Cardiac fibroblast (primary cell): ENCODE measurements at places on chromosomes 7 and 10.

DNA sequence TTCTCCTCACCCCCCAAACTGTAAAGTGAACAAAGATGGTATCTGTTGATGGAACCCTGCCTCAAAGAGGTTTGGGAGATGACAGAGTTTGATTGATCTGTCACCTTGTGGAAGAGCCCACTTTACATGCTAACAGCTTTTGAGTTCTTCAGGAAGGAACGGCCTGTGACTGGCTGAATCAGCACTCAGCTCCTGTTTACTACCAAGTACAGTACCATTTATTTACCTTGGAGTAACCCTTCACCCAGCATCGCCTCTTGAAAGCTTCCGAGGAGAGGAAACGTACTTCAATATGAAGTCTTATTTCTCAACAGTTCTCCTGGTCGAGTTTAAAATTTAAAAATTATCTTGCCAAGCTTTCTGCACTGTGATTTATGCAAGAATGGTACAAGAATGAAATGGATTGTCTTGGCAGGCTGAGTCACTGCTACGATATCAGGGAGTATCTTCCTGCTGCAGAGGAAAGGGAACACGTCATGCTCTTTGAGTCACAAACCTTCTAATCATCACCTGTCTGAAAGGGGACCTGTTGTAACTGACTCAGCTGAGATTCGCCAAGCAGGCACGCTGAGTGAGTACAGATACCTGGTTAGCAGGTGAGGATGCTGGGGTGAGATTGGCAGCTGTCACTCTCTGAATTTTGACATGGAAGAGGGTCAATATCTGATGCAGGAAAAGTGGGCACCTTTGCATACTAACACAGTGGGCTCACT, 30.1 kb downstream of the KLF6 start:
- DNase-seq = peak; percentile 97

GRCh38 chr10:94397549-94398370, 4.6 kb upstream of the TBC1D12 start:
- DNase-seq = peak; percentile 53

GRCh38 chr10:123772645-123773508, 106.7 kb downstream of the GPR26 start:
- no peak for DNase-seq

GRCh38 chr10:69004821-69005220, 16.2 kb downstream of the KIFBP start:
- DNase-seq = peak; percentile 81

GRCh38 chr10:129279446-129280154, 187.4 kb upstream of the MGMT start:
- DNase-seq = no peak

DNA sequence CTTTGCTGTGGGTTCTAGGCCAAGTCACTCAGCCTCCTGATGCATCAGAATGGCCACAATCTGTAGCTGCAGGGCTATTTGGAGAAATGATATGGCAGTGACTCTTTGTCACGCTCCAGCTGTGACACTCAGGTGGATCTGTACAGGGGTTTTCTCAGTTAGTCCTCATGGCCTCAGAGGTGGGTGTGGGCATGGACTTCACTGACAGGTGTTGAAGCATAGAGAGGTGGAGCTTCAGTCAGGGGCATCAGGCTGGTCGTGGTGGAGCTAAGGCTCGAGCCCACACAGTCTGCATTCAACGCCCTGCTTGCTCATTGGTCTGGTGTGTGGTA, 21.2 kb downstream of the PALD1 start:
- DNase-seq = no peak

DNA sequence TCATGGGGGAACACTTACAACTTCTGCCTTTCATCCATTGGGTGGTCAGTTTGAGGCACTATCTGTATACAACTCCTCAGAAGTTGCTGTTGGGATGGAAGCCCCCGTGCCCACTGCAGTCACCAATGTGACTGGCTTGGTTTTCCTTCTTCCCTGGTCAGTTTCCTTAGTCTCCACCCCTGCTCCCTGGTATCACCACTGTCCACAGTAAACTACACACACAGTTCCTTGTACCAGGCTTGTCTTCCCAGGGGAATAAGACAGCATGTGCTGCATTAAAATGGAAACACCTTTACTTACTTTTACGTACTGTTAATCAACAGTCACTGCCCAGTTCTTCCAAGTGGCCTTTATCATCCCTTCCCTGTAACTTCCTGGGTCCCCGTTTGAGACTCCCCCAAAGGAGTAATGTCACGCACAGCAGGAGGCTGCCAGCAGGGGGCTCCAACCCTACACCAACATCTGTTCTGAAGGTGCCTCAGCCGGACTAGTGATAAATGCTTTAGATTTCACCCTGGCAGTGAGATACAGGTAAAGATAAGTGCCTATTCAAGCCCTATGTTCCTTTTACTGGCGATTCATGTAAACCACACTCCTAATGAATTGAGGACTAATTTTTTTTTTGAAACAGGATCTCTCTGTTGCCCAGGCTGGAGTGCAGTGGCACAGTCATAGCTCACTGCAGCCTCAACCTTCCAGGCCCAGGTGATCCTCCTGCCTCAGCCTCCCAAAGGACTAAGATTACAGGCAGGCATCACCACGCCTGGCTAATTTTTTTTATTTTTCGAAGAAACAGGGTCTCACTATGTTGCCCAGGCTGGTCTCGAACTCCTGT, 45.3 kb upstream of the PIK3AP1 start:
- peak; percentile 57 for DNase-seq

- no peak for DNase-seq
Observed at GRCh38 chr10:29127037-29127700, 161.7 kb upstream of the LYZL1 start.

DNA sequence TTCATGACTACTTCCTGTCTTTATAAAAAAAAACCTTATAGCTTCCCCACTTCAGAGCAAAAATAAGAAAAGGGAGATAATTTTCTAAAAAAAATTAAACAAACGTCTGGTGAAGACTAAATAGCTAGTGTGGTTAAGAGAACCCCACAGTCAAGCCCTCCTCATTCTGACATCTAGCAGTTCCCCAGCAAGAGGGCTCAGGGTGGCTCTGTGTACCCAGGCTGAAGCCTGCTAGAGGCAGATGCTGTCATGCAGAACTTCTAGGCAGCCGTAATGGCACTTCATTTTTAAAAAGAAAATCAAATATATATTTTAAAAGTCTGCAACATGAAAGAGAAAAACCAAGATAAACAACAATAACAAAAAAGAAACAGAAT, 223.1 kb upstream of the KLF14 start:
- DNase-seq = no peak

GRCh38 chr10:65846541-65846940, 1079.3 kb upstream of the LRRTM3 start:
- no peak for DNase-seq
